GM12864 (cell line): ENCODE measurements at places on chromosomes 13 and 19.

DNA sequence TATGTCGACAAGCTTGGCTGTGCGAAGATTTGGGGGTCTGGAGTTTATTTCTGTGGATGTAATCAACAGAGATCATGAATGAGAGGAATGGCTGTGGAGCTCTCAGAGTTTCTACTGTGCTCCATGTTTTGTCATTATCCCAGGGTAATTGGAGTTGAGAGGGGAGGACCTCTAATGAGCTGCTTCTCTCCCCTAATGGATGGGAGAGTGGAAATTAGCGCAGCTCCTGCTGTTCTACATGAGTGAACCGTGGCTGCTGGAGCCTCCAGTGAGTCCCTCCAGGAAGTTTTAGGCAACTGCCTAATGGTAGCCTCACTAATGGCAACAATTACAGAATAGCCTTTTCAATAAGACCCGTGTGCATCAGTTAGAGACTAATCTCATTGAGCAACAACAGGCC, 31.3 kb upstream of the FGF9 start:
- DNase-seq: no peak

GRCh38 chr13:26186995-26187394, 35.1 kb downstream of the RNF6 start:
- no peak for DNase-seq

- no peak for DNase-seq
Measured at GRCh38 chr13:91950803-91951202, 552.4 kb downstream of the GPC5 start.

DNA sequence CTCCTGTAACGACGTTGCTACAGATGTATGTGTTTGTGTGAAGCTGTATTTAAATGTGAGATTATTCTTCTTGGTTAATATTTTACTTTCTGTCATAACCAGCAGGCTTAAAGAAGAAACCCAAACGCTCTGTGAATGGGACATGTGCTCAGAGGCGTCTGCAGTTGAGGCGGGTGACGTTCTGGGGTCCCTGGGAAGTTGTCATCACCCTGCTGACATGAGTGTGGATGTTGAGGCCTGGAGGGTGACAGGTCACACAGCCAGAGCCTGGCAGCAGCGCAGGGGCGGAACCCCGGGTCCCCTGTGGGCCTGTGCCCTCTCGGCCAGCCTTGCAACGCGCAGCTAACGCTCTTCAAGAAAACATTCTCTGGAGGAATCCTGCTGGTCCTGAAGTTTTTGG, 16.6 kb downstream of the RASA3 start:
- DNase-seq: no peak

- DNase-seq: no peak
Measured at GRCh38 chr13:27266917-27267316, 3.7 kb upstream of the RASL11A start.

- no peak for DNase-seq
Measured at GRCh38 chr13:82678052-82678451, 1204.2 kb downstream of the SLITRK1 start.

DNA sequence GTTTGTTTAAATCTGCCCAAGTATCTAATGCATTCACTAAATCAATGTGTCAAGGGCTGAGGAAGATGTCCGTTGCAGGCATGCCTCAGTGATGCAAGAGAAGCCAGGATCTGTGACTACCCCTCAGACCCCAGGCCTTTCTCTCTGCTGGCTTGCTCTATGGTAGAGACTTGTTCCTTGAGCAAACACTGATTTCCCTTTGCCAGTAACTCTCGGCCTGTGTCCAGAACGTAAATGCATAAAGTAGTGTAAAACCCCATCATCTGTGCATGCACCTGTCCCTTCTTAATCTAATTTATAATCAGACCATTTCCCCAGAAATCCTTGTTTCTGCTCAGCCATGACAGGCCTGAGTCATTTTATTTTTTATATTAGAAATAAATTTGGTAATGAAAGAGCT, 28.7 kb upstream of the FRY start:
- no peak for DNase-seq

DNA sequence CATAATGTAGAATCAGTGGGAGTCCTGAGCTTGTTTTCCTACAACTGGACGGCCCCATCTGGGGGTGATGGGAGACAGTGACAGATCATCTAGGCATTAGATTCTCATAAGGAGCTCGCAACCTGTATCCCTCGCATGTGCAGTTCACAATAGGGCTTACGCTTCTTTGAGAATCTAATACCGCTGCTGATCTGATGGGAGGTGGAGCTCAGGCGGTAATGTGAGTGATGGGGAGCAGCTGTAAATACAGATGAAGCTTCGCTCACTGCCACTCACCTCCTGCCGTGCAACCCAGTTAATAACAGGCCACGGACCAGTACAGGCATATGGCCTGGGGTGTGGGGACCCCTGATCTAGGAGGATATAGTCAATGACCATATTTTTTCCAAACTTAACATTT, 38.8 kb downstream of the RCBTB1 start:
- no peak for DNase-seq

DNA sequence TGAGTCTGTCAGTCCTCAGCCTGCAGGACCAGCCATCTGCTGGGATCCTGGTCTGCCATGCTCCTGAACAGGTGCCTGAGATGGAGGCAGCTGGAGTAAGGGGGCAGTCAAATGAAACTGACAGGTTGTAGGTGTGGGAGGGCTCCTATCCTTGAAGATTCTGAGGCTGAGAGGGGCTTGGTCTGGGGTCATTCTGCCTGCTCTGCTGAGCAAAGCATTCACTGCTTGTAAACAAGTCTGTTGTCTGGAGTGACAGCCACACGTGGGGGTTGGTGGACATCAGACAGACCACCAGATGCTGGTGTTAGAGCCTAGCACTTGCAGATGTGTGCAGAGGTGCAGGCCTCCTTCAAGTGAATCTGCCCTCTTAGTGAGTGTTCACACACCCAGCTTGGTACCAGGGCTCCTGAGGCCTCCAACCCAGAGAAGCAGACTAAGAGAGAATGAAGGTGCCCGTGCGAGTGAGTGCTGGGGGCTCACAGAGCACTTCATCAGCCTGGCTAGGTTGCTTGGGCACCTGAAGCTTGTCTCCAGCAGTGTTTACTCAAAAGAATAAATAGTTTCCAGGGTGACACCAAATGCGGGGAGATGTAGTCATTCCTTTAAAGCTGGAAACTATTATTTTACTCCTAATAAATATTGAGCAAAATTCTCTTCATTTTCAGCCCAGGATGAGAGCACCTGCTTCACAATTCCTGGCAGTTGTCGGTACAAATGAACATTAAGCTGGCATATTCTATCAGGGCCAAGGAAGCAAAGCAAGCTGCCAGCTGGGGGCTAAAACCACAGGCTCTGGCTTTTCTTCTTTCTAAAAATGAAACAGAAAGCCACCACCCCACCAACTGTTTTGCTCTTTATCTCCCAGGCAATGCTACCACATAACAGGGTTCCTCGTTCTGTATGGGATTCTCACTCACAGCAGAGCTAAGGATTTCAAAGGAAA, 82.3 kb downstream of the RNASEH2B start:
- DNase-seq: no peak

DNA sequence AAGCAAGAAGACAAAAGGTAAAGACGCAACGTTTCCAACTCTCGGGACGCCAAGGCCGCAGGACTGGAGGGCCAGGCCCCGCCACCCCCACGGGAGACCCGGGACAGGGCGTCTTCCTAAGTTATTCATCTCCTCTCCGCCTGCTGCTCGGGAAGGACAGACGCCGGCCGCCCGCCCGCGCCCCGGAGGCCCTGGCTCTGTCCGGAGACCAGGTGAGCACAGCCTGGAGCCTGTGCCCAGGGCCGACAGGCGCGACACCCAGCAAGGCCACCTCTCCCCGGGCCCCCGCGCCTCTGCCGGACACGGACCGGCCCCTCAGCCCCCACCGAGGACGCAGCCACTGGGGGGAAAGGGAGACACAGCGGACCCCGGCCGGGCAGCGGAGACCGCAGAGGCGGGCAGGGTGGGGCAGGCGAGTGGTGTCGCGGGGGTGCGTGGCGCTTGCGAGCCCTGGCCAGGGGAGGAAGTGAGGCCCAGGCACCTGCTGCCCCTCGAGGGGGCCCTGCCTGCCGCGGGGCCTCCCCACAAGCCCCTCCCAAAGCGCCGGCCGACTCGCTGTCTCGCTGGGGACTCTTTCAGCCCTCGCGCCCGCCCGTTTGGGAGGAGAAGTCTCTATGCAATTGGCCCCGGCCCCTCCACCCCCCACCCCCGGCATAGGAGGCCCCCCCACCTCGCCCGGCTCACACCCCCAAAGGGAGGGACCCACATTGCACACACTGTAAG, 17.2 kb downstream of the SMIM24 start:
- DNase-seq: no peak

DNA sequence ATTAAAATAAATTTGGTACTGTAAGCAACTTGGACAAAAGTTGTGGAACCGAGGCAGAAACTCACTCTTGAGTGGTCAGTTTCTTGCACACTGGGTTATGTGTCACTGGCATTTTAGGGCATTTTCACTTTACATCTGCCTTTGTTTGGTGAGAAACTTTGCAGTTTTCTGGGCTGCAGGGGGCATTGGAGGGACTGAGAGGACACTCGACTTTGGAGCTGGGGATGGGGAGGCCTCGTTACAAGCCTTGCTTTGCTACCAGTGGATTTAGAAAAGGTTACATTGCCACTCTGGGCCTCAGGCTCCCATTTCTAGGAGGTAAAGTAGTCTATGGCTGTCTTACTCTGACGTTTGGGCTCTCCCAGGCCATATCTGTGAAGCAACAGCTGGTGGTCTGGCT, 41.9 kb upstream of the ZNF536 start:
- no peak for DNase-seq

DNA sequence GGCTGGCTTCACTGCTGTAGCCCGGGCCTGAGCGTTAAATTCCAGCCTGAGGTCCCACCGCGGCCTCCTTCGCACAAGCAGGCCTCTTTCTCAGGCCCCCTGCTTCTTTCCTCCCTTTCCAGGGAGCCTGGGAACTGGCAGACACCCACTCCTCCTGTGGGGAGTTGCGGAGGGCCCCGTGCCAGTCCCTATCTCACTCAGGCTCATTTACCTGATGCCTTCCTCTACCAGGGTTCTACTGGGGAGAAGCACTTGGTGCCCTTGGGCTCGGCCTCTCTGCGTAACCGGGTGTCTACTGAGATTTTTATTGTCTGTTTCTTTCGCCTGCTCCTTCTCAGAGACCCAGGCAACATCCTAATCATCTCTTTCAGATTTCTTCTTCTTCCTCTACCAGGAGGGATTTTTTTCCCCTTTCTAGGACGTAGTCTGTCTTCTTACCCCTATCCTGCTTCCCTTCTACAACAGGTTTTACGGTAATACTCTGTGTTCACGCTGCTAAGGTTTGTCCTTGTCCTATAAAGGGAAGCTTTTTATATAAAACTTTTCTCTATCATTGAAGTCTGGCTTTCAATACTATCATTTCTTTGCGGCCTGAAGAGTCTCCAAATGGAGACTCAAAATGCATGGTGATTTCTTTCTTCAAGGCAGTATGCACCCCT, 135.4 kb upstream of the GPR12 start:
- no peak for DNase-seq

GRCh38 chr13:95301968-95302393, 730 bp upstream of the ABCC4 start:
- DNase-seq: no peak

GRCh38 chr19:40604171-40604646, 3.0 kb downstream of the LTBP4 start:
- DNase-seq: no peak

- no peak for DNase-seq
Measured at GRCh38 chr19:29285878-29286277, 72.9 kb upstream of the UQCRFS1 start.

- no peak for DNase-seq
Measured at GRCh38 chr13:94966422-94966955, 254.1 kb upstream of the SOX21 start.

DNA sequence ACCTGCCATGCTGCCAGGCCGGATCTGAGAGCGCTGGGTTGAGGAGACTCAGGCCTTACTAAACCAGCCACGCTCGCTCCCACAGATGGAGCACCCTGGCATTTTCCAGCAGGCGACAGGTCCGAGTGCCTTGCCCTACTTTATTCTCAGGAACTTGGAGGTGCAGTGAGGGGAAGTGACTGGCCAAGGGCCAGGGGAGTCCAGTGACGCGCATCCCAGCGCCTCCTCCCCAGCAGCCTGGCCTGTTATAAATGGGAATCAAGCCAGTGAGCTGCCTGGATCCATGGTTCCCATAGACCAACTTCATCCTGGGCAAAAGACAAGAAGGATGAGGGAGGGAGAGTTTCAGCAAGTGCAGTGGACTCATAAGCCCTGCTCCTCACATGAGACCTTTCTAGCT, 35.5 kb downstream of the TMED1 start:
- DNase-seq: no peak

DNA sequence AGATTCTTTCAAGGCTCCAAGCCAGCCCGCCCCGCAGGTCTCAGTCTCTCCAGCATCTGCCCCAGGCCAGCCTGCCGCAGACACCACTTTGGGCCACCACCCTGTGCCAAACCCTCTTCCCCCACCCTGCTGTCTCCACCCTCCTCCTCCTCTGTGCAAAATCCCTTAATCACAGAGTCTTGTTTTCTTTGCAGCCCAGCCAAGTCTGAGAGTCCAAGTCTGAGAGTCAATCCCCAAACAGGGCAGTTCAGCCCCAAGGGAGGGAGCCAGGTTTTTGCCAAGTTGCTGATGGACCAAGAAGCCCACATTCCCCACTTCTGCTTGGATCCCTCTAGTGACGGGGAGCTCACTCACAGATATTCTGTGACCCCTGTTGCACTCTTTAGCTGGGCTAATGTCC, 3.1 kb downstream of the ADAMTS10 start:
- no peak for DNase-seq

DNA sequence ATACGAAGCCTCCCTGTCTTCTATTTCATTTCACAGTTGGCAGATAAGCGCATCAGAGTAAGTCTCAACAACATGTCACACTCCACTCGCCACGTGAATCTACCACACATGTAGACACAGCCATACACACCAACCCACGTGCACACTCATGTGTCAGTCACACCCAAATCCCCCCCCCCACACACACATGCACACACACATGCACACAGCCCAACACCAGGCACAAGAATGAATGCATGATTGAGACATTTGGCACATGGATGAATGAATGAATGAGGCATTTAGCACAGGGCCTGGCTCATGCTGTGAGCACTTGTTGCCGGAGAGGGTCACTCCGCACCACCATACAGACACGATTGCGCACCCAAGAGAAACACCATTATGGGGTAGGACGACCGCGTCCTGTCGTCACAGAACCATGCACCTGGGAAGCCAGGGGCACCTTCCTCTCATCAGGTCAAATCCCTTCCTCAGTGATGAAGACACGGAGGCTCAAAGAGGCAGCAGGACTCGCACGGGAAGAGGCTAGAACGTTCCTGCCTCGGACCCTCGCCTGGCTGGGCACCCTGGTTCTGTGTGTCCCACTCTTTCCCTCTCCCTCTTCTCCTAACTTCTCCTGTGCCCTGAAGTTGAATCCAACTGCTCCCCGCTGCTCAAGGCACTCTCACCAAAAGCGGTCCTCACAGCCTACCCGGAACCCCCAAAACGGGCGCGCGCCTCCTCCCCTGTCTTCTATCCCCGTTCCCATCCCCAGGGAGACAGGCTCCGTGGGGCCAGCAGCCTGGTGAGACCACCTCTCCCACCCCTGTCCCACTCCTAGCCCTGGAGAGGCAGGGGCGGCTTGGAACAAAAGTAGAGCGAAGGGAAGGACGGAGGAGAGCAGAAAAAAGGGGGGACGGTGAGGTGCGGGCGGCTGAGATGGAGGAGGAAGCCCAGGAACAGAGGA, 1.3 kb downstream of the MEIS3 start:
- DNase-seq: no peak
